ENCODE measurements at places on chromosomes 5 and 9. TPM values are rescaled to one million over a fixed set of nuclear protein-coding genes. Genes with fewer than 3 reads are reported as not detected.

GRCh38 chr9:137606005-137606621 lies 627 bp downstream of the ARRDC1 start:
- DNase-seq, result no peak

- DNase-seq, result peak; percentile 36
These were observed 15.5 kb upstream of the HSD17B3 start for GRCh38 chr9:96317335-96317980.

DNA sequence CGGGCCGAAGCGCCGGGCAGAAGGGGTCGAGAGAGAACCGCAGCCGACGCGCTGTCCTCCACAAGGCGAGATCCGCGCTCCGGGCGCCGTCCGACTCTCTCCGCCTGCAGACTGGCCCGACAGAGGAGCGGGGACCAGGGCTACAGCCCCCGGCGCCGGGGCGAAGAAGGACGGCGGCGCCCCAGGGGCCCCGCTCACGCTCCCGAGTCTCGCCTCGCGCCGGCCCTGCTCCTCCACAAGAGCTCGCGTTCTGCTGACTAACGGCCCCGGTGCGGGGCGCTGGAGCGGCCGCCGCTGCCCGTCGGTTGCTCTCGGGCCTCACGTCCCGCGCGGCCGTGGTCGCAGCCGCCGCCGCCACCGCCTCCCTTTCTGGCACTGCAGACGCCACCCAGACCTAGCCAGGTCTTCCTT lies 338 bp downstream of the ABHD17B start:
- DNase-seq, result no peak

IFNK gene
- total RNA-seq, result not detected

- no peak for DNase-seq
These were observed 516.1 kb downstream of the ANXA1 start for GRCh38 chr9:73667749-73668148.

LIX1 gene
- total RNA-seq, result not detected

DNA sequence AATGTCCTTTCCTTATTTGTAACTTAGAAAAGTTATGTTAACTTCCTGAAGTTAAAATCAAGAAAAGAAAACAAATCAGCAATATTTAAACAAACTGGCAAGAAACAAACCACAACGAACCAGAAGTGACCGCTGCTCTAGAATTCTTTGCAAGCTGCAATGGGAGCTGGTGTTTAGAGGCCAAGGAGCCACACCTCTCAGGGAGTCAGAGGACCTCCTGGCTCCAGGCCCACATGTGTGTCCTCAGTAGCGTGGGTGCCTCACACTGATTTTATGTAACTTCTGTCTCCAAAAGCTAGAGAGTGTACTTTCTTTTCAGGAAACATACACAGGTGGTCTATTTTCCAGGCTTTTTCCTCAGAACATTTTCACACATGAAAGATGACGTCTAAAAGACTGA lies 100.4 kb downstream of the IRX2 start:
- DNase-seq, result no peak

SLC46A2 gene
- not detected for total RNA-seq

DNA sequence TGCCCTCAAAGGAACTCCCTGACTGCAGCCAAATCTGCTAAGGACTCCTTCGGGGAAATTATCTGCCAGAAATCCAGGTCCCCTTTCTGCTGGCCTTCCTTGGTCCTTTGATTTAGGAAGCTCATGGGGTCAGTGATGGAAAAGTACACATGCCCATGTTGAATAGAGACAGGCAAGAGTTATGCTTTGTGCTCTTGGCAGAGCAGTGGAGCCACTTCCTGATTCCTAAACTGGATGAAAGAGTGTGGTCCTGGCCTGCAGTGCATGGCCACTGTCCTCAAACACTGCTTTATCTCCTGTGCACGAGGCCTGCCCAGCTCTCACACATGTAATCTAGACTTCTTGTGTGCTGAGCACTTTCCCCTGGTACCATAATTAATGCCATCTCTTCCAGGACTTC lies 2.0 kb upstream of the EBF1 start:
- no peak for DNase-seq

- no peak for DNase-seq
These were observed 59.1 kb downstream of the BOD1 start for GRCh38 chr5:173557123-173557903.

- DNase-seq, result no peak
These were observed 160.5 kb downstream of the SLC12A2 start for GRCh38 chr5:128243958-128244582.

NUTM2G gene
- total RNA-seq, result not detected

DNA sequence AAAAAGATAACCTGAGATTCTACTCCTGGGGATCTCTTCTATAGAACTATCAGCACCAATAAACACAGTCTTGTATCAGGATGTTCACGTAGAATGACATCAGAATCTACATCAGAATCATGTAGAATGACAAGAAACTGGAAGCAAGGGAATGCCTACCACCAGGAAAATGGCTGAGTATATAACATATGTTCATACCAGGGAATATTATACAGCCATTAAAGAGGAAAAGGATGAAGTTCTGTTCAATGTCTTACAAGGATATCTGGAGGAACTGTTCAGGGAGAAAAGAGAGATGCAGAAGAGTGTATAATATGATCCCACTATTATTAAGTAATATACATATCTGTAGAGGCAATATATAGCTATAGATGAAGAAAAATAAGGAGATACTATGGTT lies 4.8 kb downstream of the ZBED3 start:
- no peak for DNase-seq

GRCh38 chr9:17005056-17005823 lies 129.6 kb upstream of the CNTLN start:
- DNase-seq, result no peak

GRCh38 chr5:54793468-54794134 lies 191.8 kb downstream of the ESM1 start:
- no peak for DNase-seq

DNA sequence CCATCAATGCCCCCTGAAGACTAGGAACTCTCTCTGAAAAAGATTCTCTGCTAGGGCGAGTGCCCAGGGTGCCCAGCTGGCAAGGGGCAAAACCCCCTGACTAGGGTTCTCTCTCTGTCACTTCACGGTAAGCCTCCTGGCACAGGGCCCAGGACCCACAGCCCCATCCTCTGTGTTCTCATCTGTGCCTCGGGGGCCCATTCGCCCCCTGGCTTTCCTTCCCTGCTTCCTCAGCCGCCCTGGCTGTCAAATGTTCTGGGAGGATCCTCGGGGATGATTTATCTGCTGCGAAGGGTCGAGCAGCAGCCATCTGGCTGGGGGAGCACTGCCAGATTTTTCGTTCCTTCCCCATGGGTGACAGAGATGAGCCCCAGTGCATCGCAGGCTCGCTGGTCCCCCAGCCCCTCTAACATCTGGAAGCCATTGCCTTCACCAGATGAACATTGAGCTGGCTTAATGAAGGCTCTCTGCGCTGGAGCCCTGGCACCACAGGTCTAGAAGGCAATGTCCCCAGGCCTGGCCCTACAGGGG lies 24.2 kb downstream of the HMCN2 start:
- no peak for DNase-seq

GRM6 gene
- total RNA-seq, result not detected

IRX1 gene
- not detected for total RNA-seq

LCN15 gene
- total RNA-seq, result not detected

GRCh38 chr9:124343533-124344290 lies 71.5 kb downstream of the PSMB7 start:
- no peak for DNase-seq

GRCh38 chr5:131364507-131365050 lies 100.7 kb downstream of the CDC42SE2 start:
- DNase-seq, result no peak

GRCh38 chr5:97167435-97167834 lies 15.6 kb downstream of the RIOK2 start:
- DNase-seq, result no peak

PCAT7 gene
- not detected for total RNA-seq

DNA sequence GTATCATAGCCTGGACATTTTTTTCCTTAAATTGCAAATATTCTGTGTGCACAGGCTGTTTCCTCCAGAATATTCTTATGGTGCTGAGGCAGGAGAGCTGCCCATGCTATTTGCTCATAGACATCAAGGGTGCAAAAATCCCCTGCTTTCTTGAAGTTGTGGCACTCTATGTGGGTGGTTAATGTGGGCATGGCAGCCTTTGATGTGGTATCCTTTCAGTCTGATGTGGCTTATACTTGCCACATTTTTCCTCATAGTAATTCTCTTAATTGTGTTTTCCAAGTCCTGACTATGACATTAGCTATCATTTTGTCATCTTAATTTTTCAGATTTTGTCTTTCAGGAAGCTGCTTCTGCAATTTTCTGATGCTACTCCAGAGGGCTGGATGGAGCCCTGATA lies 353.3 kb downstream of the YTHDC2 start:
- DNase-seq, result no peak

- no peak for DNase-seq
These were observed 101.2 kb upstream of the RAPGEF1 start for GRCh38 chr9:131840751-131841702.

NOXA1 gene
- 5.6 TPM for total RNA-seq

DNA sequence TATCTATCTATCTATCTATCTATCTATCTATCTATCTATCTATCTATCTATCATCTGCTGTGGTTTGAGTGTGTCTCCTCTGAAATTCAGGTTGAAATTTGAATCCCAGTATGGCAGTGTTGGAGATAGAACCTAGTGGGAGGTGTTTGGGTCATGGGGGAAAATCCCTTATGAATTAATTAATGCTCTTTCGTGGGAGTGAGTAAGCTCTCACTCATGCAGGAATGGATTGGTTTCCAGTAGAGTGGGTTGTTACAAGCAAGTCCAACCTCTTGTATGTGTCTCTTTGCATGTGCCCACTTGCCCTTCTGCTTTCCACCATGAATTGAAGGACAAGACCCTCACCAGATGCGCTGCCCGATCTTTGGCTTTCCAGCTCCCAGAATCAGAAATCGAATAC lies 113.0 kb downstream of the ANXA1 start:
- DNase-seq, result no peak

PCDHB7 gene
- total RNA-seq, result not detected

DNA sequence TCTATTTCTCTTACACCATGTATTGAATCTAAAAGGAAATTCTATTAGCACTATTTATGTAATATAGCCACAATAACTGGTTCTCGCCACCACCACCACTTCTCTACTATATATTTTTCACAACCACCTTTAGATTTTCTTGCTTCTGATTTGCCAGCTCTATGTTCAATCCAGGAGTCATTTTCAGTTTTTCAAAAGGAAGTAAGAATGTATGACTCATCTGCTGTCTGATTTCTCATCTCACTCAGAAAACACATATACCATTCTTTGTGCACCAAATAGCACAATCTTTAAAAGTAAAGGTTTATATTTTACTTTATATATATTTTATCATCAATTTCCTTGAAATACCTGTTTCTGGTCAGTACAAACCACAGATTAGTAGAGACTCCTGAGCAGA lies 1127.5 kb downstream of the TAF11L14 start:
- DNase-seq, result no peak

All from CD4-positive, alpha-beta memory T cell (primary cell).